Astrocyte (in vitro differentiated cells and primary cell): ENCODE measurements at places on chromosomes 13 and 19.

- H3K27ac ChIP-seq: no peak overlapping the region
- H3K4me3 ChIP-seq: no peak overlapping the region
- no peaks in the 10 kb centered on the region for H3K36me3 ChIP-seq
- no peaks in the 10 kb centered on the region for H3K4me1 ChIP-seq
- DNase-seq: no peak
Measured at GRCh38 chr13:109309625-109310363, 476.6 kb downstream of the IRS2 start.

GRCh38 chr13:31036731-31037695, 104.6 kb downstream of the TEX26 start:
- H3K36me3 ChIP-seq: no peaks in the 10 kb centered on the region
- no peak for DNase-seq

- H3K4me3 ChIP-seq: no peak overlapping the region
- DNase-seq: no peak
- no peak overlapping the region for H3K27ac ChIP-seq
- H3K36me3 ChIP-seq: no peaks in the 10 kb centered on the region
Measured at GRCh38 chr13:40026741-40027140, 371.3 kb downstream of the COG6 start.

- H3K4me1 ChIP-seq: no peaks in the 10 kb centered on the region
- H3K4me3 ChIP-seq: no peak overlapping the region
- no peak for DNase-seq
- H3K27me3 ChIP-seq: no peaks in the 10 kb centered on the region
- H3K27ac ChIP-seq: no peak overlapping the region
Measured at GRCh38 chr19:51009061-51009891, 7.9 kb upstream of the KLK8 start.

- no peaks in the 10 kb centered on the region for H3K36me3 ChIP-seq
- no peaks in the 10 kb centered on the region for H3K27me3 ChIP-seq
- no peak overlapping the region for H3K27ac ChIP-seq
- no peaks in the 10 kb centered on the region for H3K4me1 ChIP-seq
Measured at GRCh38 chr13:32669030-32669646, 82.9 kb downstream of the PDS5B start.

DNA sequence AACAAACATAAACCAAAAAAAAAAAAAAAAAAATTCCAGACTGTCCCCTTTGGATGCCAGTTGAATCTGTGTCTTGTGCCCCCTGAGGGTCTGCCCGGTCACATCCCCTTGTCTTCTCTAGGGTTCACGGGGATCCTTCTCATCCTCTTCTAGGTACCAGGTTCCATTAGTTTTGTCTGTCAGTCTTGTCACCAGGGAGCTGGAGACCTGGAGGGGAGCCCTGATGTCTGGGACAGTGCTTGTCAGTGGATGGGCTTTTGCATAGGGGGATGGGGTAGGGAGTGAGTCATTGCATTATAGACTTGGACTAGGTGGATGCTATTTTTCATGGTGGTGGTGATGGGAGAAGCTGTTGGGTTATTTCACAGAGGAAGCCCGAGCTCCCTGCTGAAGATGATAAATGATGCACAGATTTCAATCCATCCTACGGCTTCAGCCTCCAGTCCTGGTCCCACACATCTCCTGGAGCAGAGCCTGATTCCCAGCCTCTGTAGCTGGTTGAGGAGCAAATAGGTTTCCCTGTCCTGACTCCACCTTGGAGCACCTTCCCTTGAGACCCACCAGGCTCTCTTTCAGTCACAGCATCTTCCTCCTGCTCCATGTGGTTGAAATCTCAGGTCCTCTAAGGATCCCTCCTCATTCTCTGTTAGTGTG, 26.0 kb downstream of the WTIP start:
- no peak overlapping the region for H3K27ac ChIP-seq
- H3K4me3 ChIP-seq: no peak overlapping the region

DNA sequence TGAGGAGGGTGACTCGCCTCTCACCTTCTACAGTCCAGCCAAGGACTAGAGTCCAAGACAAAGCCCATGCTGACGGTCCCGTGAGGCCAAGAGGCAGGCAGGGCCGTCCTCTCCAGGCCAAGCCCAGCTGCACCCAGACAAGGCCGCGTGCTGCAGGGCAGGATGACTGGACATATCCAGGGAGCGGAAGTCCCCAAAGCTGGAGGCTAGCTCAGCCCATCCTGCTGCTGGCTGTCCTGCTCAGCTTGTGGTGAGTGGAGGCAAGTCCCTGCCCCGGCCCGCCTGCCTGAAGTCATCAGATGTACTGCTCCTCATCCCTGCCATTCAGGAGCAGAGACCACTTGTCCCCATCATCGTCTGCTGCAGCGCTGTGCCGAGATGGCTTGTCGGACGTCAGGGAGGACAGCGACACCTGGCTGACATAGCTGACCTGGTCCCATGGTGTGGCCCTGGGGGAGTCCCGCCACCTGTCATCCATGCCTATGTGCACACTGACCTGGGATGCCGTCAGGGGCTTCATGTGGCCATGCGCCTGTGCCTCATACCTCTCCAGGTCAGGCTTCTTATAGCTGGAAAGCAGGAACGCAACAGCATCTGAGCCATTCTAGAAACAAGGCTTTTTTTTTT, 72.8 kb downstream of the CCDC70 start:
- DNase-seq: no peak
- no peaks in the 10 kb centered on the region for H3K36me3 ChIP-seq
- H3K27me3 ChIP-seq: no peaks in the 10 kb centered on the region
- H3K4me1 ChIP-seq: no peaks in the 10 kb centered on the region
- H3K27ac ChIP-seq: no peak overlapping the region

DNA sequence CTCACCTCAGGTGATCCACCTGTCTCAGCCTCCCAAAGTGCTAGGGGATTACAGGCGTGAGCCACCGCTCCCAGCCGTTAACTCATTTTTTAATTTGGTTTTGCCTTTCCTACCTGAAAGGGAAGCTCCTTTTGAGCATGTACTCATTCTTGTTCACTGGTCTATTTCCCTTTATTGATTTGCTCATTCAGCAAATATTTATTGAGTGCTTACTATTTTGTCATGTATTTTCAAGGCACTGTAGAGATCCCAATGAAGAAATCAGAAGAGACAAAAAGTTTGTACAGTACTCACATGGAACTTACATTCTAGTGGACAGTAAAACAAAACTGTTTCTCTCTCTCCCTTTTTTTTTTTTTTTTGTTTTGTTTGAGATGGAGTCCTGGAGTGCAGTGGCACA, 13.8 kb downstream of the SPACA6 start:
- H3K36me3 ChIP-seq: peaks cover 19% of the 10 kb centered on the region
- no peak overlapping the region for H3K4me3 ChIP-seq
- no peak for DNase-seq
- H3K4me1 ChIP-seq: peaks cover 5% of the 10 kb centered on the region
- no peak overlapping the region for H3K27ac ChIP-seq

DNA sequence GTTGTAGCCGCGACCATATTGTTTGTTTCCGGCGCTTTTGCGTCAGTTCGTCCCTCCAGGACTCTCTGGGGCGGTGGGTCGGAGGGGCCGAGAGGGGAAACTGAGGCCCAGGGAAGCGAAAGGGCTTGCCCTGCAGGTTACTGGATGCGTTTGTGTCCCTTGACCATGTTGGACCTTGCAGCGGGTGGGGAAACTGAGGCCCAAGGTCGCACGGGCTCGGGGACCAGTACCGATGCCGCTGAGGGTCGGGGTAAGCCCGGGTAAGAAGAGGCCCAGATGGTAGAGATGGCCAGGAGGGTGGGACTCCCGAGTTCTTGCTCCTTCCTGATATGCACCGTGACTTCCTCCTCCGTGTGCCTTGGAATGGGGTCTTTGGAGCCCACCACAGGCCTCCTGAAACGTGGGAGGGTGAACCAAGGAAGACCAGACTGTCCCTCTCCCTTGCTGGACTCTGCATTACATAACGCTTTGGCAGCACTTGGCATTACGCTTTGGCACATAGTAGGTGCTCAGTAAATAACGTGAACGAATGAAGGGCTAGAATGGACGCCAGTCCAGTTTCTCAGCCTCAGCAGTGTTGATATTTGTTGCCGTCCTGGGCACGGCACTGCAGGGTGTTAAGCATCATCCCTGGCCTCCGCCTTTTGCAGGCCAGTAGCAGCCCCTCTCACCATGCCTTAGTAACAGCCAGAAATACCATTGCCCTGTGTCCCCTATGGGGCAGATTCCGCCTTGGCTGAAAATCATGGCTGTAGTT, 743 bp downstream of the CHAF1A start:
- peak overlapping the region; percentile 85 for H3K27ac ChIP-seq
- H3K36me3 ChIP-seq: no peaks in the 10 kb centered on the region
- H3K27me3 ChIP-seq: no peaks in the 10 kb centered on the region
- no peak for DNase-seq
- H3K4me3 ChIP-seq: peak overlapping the region; percentile 90
- peaks cover 12% of the 10 kb centered on the region for H3K4me1 ChIP-seq

DNA sequence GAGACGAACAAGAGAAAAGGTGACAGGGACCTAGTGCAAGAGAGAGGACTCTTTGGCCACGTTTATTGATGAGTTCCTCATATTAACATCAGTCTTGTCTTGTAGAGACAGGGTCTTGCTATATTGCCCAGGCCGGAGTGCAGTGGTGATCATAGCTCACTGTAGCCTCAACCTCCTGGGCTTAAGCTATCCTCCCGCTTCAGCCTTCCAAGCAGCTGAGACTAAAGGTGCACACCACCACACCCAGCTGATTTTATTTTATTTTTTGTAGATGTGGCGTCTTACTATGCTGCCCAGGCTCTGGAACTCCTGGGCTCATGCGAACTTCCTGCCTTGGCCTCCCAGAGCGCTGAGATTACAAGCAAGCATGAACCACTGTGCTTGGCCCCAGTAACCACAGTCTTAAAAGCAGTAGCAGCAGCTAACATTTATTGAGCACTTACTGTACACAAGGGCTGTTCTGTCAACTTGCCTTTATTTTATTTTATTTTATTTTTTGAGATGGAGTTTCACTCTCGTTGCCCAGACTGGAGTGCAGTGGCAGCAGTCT, 1.1 kb upstream of the SH2D3A start:
- DNase-seq: no peak
- no peaks in the 10 kb centered on the region for H3K36me3 ChIP-seq
- no peak overlapping the region for H3K27ac ChIP-seq
- H3K27me3 ChIP-seq: peaks cover 10% of the 10 kb centered on the region
- H3K4me1 ChIP-seq: peaks cover 2% of the 10 kb centered on the region

- H3K27me3 ChIP-seq: no peaks in the 10 kb centered on the region
- H3K36me3 ChIP-seq: no peaks in the 10 kb centered on the region
- no peak overlapping the region for H3K4me3 ChIP-seq
- no peak overlapping the region for H3K27ac ChIP-seq
- H3K4me1 ChIP-seq: no peaks in the 10 kb centered on the region
Measured at GRCh38 chr13:77429320-77430142, 102.6 kb upstream of the MYCBP2 start.

- H3K36me3 ChIP-seq: no peaks in the 10 kb centered on the region
- H3K4me3 ChIP-seq: no peak overlapping the region
- no peak for DNase-seq
- peaks cover 4% of the 10 kb centered on the region for H3K4me1 ChIP-seq
- H3K27ac ChIP-seq: no peak overlapping the region
- H3K27me3 ChIP-seq: no peaks in the 10 kb centered on the region
Measured at GRCh38 chr19:2261438-2262172, 5.4 kb upstream of the JSRP1 start.

DNA sequence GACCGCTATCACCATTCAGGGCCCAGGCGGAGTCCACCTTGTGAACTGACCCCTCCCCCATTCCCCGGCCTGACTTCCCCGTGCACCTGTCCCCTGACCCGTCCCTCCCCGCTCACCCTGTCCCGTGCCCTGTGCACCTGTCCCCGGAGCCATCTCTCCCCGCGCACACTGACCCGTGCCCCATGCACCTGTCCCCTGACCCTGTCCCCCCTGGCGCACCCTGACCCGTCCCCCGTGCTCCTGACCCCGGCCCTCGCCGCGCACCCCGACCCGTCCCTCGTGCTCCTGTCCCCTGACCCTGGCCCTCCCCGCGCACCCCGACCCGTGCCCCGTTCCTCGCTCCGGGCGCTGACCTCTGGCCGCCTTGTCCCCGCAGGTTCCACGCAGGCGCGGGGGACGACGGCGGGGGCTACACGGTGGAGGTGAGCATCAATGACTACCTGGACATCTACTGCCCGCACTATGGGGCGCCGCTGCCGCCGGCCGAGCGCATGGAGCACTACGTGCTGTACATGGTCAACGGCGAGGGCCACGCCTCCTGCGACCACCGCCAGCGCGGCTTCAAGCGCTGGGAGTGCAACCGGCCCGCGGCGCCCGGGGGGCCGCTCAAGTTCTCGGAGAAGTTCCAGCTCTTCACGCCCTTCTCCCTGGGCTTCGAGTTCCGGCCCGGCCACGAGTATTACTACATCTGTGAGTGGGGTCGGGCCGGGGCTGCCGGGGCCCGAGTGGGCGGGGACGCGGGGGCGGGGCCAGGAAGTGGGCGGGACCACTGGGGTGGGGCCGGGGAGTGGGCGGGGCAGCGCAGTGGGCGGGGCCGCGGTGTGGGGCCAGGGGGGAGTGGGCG, 9.7 kb downstream of the EFNA2 start:
- no peak overlapping the region for H3K4me3 ChIP-seq
- DNase-seq: no peak
- no peaks in the 10 kb centered on the region for H3K27me3 ChIP-seq

- no peaks in the 10 kb centered on the region for H3K27me3 ChIP-seq
- H3K36me3 ChIP-seq: no peaks in the 10 kb centered on the region
- H3K27ac ChIP-seq: peak overlapping the region; percentile 14
- DNase-seq: peak; percentile 59
Measured at GRCh38 chr13:67880916-67881315, 650.8 kb upstream of the PCDH9 start.

- H3K4me1 ChIP-seq: no peaks in the 10 kb centered on the region
- H3K36me3 ChIP-seq: no peaks in the 10 kb centered on the region
Measured at GRCh38 chr19:21910318-21910717, 74.3 kb upstream of the ZNF43 start.

- no peak overlapping the region for H3K27ac ChIP-seq
- H3K4me1 ChIP-seq: no peaks in the 10 kb centered on the region
- no peak for DNase-seq
Measured at GRCh38 chr13:105193026-105193425, 1342.4 kb downstream of the EFNB2 start.

GRCh38 chr13:72244788-72245187, 377.8 kb upstream of the DACH1 start:
- H3K4me1 ChIP-seq: no peaks in the 10 kb centered on the region
- no peak overlapping the region for H3K27ac ChIP-seq
- no peak for DNase-seq
- H3K36me3 ChIP-seq: no peaks in the 10 kb centered on the region
- H3K4me3 ChIP-seq: no peak overlapping the region

- DNase-seq: no peak
- H3K27ac ChIP-seq: no peak overlapping the region
- H3K4me1 ChIP-seq: peaks cover 19% of the 10 kb centered on the region
- H3K36me3 ChIP-seq: no peaks in the 10 kb centered on the region
Measured at GRCh38 chr13:21075011-21075378, 13.6 kb upstream of the LATS2 start.

GRCh38 chr19:20153281-20153680, 13.7 kb upstream of the ZNF486 start:
- no peaks in the 10 kb centered on the region for H3K36me3 ChIP-seq
- no peak overlapping the region for H3K4me3 ChIP-seq
- no peaks in the 10 kb centered on the region for H3K27me3 ChIP-seq
- no peak overlapping the region for H3K27ac ChIP-seq
